ENCODE measurements at places on chromosomes 11 and 22.

DNA sequence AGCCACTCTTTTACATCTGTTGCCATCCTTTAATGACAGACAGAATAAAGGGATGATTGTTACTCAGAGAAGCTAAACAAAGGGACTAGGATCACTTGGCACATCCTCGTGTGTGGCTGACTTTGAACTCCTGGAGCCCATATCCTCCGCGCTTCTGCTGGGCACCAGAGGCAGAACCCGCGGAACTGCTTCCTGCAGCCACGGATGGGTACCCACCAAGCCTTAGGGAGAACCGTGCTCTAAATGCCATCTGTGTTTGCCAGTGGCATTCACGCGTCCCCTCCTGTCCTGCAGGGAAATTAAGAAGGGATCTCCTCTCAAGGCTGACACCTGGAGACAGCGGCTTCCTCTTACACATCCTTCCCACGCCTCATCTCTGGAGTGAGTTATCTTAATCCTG is 294.4 kb downstream of the NTM start:
- no peak for DNase-seq

GRCh38 chr11:17696741-17697140 is 22.6 kb upstream of the MYOD1 start:
- DNase-seq = no peak

DNA sequence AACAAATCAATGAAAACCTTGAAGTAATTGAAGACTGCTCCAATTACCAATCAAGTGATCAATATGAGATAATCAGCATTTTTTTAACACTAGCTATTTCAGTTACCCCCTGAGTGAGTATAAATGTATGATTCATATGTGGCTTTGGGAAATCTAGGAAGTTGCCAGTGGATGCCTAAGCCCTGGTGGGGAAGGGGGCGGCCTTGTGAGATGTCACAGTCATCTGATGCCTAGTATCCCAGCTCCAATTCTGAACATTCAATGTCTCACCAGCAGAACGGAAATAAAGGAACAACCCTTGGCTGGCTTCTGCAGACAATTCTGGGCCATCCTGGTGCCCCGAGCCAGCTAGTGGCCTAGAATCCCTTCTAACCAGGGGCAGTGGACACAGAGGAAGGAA is 58.5 kb upstream of the TIMP3 start:
- no peak for DNase-seq

GRCh38 chr11:73830261-73830660 is 42.6 kb downstream of the MRPL48 start:
- DNase-seq = no peak

DNA sequence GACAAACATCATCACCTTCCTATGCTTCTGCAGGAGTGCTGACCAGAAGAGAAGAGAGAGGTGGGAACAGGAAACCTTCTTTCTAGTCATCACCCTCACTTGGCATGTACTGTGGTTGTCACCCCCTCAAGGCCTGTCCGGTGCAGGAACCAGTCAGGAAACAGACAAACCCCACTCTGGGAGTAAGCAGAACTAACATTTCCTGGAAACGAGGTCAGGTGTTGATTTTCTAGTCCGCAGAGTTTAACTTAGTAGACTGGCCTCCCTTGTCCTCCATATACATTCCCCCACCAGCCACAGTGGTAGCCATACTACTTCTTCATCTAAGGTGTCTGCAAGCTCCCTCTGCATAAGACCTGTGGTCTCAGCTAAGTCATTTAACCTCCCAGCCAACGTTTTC is 80.7 kb upstream of the NCAM1 start:
- DNase-seq = no peak

GRCh38 chr11:115672999-115673411 is 168.8 kb upstream of the CADM1 start:
- DNase-seq = peak; percentile 82

DNA sequence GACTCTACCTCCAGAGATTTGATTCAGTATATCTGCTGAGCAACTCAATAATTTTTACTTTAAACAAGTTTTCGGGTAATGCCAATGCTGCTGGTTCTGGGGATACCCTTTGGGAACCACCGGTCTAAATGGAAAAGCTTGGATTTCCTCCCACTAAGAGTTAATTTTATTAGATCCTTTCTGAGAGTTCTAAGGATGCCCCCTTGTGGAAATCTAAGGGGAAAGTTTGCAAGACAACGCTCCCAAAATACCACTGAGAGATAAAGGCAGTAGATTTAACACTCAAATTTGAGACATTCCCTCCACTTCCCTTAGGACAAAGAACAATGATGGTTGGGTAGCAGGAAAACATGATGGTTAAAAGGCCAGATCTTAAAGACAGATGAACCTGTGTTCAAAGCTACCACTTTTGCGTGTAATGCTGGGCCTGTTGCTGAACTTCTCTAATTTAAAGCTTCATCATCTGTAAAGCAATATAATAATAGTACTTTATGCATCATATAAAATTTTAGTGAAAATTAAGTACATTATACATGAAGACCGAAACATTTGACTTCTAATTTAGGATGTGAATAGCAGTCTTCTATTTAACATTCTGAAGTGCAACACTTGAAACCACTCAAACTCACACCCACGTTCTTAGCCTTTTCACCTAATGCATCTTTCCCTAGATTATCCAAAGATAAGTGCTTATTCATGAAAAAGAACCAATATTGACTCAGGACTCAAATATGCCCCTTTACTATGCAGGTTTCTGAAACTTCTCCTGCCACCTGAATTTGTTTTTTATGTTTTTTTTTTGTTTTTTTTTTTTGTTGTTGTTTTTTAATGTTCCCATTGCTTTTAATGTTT is 110.1 kb upstream of the LUZP2 start:
- DNase-seq = peak; percentile 51

- no peak for DNase-seq
Measured at GRCh38 chr11:15222777-15223176, 108.1 kb downstream of the INSC start.

DNA sequence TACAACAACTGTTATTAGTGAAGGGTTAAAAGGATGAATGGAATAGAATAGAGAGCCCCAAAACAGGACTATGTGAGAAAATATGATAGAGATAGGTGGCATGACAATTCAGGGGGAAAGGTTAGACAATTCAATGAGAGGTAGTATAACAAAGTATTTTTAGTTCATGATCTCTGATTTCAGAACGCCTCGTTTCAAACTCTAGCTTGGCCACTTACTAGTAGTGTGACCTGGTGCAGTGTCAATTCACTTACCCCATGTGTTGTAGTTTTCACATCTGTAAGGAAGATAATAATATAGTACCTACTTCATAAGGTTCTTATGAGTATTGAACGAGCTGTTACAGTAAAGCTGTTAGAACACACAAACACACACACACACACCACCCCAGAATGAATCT is 308.0 kb downstream of the SWAP70 start:
- no peak for DNase-seq

DNA sequence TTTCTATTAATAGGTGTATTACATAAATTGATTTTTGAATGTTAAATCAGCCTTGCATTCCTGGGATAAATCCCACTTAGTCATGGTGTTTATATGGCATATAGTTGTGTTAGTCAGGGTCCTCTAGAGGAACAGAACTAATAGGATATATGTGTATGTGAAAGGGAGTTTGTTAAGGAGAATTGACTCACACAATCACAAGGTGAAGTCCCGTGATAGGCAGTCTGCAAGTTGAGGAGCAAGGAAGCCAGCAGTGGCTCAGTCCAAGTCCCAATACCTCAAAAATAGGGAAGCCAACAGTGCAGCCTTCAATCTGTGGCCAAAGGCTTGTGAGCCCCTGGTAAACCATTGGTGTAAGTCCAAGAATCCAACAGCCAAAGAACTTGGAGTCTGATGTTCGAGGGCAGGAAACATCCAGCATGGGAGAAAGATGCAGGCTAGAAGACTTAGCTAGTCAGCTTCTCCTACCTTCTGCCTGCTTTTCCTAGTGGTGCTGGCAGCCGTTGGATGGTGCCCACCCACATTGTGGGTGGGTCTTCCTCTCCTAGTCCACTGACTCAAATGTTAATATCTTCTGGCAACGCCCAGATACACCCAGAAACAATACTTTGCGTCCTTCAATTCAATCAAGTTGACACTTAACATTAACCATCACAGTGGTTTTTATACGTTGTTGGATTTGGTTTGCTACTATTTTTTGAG is 12.9 kb downstream of the SFI1 start:
- no peak for DNase-seq

- no peak for DNase-seq
Measured at GRCh38 chr11:66230156-66230555, 38.3 kb upstream of the RAB1B start.

DNA sequence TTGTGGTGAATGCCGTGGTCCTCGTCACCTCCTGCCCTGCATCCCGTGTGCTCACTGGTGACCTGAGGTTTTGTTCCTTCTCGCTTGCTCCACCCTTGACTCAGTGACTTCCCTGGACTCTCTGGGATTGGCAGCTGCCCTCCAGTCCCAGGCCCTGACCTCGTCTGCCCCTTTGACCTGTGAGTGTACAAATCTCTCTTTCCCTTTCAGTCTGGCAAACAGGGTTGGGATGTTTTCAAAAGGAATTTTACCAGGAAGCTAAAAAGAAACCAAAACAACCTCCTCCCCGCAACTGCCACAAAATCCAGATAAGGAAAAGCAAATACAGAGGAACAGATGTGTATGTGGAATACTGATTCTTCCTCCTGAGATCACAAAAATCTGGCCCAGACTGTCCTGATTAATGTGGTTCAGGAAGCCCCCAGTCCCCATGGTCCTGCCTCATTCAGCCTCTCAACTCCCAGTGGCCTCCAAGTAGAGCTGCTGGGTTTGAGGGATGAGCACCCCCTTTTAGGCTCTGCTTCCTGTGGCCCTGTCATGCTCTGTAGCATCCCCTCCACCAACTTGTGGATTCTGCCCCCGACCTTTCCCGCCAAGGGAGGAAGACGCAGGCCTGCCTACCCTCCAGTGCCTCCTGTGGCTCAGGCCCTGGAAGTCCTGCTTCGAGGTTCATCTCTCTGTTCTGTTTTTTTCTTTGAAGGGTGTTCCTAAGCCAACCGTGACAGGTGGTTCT is 15.2 kb downstream of the ROBO4 start:
- no peak for DNase-seq

DNA sequence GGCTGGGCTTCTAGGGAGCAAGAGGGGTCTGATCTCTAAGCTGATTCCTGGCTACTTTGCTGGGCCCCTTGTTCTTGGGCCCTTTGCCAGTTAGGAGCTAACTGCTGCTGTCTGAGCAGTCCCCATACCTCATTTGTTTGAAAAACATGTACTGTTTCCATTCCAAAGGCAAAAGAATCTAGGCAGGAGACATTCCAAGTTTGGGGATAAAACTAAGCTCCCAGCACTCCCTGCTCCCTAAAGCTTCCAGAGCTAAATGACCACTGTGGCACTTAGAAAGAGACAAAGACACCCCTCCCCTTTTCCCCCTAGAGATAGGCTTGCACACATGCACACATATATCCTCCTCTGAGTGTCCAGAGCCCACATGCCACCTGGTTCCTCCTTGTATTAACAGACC is 22.7 kb upstream of the RRM1 start:
- no peak for DNase-seq

GRCh38 chr11:36354221-36355003 is 58.3 kb downstream of the PRR5L start:
- peak; percentile 90 for DNase-seq

- no peak for DNase-seq
Measured at GRCh38 chr11:19323502-19323901, 82.8 kb upstream of the E2F8 start.

DNA sequence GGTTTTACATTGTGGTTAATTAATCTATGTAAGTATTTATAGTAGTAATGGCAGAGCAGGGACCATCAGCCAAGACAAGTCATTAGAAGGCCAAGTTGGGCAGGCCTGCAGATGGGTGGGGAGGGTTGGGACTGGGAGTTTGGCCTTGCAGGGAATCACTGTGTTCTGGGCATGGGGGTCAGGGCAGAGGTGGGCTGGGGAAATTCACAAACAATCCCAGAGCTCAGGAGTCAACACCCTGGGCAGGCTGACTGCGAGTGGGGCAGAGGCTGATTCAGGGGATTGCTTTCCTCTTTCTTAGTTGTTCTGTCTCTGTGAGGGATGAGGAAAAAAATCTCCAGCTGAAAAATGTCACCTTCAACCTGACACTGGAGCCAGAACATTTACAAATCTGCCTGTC is 322.5 kb downstream of the NTM start:
- DNase-seq = no peak

GRCh38 chr11:74282421-74282820 is 29.0 kb downstream of the P4HA3 start:
- DNase-seq = no peak

DNA sequence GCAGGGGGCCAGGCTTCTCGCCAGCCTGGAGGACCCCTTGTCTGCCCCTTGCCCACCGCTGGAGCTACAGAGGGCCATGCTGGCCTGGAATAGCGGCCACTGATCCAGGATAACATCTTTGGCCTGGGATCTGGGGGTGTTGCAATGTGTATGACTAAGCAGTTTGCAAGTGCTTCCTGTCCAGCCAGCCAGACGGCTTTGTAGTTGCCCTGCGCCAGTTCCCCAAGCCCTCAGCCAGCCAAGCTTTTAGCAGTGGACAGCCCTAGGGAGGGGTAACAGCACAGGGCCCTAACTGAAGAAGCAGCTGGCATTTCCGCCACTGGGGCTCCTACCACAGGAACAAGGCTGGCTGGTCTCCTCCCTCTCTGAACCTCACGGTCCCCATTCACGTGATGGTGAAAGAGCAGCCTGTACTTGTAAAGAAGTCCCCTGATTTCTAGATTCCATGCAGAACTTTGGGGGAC is 32.1 kb downstream of the UQCR10 start:
- DNase-seq = peak; percentile 77

- no peak for DNase-seq
Measured at GRCh38 chr11:35914816-35915215, 29.0 kb upstream of the LDLRAD3 start.

GRCh38 chr22:19664406-19664805 is 49.9 kb upstream of the SEPTIN5 start:
- DNase-seq = no peak

DNA sequence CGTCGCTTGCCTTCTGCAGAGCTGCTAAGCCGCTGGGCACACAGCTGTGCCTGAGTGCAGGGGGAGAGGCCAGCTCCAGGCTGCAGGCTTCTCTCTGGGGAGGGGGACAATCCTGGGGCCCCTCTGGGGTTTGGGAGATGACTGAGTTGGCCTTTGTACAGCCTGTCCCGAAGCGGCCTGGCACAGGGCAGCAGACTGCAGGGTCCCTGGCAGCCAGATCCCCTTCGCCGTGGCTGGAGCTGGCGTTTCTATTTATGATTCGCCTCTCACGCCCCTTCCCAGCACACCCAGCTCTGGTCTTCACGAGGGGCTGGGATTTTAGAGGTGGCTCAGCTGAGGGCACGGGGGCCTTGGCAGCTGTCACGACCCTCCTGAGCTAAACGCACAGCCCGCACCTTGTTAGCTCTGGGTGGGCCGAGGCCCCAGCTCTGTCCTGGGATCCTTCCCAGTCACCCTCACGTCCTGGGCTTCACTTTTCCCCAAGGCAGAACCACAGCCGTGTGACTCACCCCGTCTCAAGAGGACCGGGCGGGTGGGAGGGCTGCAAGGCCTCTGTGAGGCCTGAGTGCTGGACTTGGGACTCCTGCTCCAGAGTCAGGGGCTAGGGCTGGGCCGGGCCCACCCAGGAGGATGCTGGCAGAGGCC is 18.4 kb downstream of the OSBPL5 start:
- peak; percentile 28 for DNase-seq

GRCh38 chr11:96465512-96465911 is 75.7 kb downstream of the JRKL start:
- no peak for DNase-seq

Data from fibroblast of upper back skin (primary cell).